Fibroblast of the conjunctiva (primary cell): ENCODE measurements at places on chromosomes 13 and 19.

- no peak for DNase-seq
Observed at GRCh38 chr19:38781058-38781457, 7.7 kb upstream of the LGALS7 start.

DNA sequence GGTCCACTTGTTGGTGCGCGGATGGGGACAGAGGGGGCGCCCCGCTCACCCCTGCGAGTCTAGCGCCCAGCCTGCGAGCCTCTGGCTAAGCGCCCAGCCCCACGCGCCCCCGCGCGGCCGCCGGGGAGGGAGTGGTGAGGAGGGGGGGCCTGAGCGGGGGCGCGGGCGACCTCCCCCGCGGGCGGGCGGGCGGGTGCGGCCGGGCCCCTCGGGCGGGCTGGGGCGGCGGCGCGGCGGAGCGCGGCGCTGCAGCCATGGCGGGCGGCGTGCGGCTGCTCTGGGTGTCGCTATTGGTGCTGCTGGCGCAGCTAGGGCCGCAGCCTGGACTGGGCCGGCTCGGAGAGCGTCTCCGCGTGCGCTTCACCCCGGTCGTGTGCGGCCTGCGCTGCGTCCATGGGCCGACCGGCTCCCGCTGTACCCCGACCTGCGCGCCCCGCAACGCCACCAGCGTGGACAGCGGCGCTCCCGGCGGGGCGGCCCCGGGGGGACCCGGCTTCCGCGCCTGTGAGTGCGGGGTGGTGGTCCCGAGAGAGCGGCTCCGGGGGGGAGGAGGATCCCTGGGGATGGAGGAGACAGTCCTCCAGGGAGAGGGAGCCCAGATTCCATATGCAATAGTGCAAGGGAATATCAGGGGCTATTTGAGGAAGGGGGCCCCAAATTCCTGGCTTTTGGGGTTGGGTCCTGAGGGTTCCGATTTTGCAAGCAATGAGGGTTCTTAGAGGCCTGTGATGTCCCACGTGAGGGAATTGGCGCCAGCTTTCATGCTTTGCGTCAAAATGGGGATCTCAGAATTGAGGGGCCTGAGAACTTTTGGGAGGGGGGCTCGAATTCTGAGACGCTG, at the start of gene LTBP4:
TSS of gene LTBP4 (plus strand) at position 236 of the 841 bp plus-strand sequence. CDS start at position 255, 19 bp downstream.
- no peak for DNase-seq

GRCh38 chr19:18202778-18203407, 949 bp downstream of the RAB3A start:
- DNase-seq = no peak

GRCh38 chr13:49627831-49628652, at the start of gene ARL11:
Gene ARL11, plus strand, starts transcription at chr13:49628507. Its CDS starts 1,941 bp downstream, at chr13:49630448.
- no peak for DNase-seq

GRCh38 chr13:31518645-31519044, 220.7 kb upstream of the RXFP2 start:
- DNase-seq = no peak

DNA sequence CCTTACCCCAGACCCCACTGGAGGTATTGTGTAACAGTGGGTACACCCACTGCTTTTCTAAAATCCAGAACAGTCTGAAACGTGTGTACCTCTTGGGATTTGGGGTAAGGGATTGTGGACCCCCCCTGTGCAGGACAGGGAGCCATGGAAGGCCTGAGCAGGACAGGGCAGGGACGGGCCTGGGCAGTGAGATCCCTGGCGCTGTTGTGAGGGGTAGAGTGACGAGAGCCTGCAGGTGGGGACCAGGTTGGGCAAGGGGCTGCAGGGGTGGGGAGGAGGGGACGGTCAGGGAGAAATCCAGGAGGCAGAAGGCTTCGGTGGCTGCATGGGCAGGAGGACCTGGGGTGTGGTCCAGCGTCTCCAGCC, 28.6 kb downstream of the CNFN start:
- no peak for DNase-seq

GRCh38 chr13:39408512-39408911, 194.5 kb downstream of the LHFPL6 start:
- no peak for DNase-seq

DNA sequence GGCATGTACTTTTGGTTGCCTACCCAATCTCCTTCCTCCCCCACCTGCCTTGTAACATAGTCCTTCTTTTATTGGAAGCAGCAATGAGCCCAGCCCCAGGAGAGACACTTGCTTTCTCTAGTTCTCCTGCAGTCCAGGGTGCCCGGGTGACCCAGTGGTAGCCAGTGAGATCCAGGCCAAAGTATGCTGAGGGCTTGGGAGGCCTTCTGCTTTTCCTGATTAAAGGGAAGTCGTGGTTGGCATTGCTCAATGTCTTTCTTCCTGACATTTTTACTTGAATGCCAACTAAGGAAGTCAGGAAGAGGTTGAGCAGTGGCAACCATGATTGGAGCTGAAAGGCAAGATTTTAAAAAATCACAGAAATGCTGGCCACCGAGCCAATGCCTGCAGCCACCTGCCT, 25.7 kb downstream of the CNMD start:
- DNase-seq = no peak

GRCh38 chr13:66503890-66504289, 726.2 kb downstream of the PCDH9 start:
- DNase-seq = no peak

DNA sequence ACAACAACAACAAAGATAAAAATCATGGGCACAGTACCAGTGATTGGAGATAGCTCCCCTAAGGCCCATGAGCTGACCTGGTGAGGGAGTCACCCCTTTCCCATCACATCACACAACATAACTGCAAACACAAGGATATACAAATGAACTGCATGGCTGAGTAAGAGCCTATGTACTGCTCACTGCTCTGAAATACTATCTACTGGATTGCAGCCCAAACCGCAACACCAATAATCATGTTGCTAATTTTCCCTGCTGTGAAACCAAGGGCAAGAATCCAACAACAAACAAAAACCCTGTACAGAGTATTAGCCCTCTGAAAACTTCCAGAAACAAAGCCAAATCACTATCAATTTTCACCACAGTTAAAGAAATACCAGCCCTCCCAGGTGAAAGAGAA, 1893.2 kb downstream of the PCDH9 start:
- peak; percentile 26 for DNase-seq

DNA sequence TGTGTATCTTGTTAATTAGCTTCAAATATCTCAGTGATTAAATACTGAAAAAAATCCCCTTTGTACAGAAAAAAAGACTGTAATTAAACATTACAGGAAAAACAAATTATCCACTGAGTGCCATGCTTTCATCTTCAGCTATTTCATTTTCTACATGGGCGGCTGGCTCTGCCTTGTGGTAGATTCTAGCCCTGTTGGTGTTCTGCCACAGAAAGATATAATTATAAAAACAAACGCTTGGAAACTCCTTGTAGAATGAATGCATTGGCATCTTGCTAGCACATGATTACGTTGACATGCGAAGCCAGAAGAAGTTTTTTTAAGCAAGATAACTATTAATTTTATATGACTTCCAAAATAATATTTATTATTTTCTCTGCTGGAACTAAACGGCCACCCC, 496.8 kb downstream of the MYO16 start:
- no peak for DNase-seq

DNA sequence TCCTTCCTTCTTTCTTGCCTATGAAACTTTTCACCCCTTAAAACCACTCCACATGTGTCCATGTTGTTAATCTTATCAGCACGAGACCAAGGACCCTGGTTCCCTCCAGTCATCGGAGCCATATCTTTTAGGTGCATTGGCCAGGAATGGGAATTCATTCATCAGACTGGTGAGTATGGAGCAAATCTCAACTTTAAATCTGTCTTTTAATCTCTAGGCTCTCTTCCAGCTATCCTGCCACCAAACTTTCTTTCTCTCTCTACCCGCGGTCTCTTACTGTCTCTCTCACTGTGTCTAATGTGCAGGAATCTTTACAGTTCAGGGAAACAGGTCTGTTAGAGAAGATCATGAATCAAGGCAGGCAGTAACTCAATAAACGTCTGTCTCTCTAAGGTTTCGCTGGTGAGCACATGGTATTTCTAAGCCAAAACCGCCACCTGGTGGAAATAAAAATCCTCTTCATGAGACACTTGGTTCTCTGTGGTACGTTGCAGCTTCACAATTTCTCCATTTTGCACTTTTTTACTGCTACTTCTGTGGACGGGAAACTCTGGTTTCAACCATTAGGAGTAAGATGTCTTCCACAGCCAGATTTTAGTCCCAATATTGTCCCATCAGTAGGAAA, 16.1 kb downstream of the LGALS16 start:
- peak; percentile 8 for DNase-seq

DNA sequence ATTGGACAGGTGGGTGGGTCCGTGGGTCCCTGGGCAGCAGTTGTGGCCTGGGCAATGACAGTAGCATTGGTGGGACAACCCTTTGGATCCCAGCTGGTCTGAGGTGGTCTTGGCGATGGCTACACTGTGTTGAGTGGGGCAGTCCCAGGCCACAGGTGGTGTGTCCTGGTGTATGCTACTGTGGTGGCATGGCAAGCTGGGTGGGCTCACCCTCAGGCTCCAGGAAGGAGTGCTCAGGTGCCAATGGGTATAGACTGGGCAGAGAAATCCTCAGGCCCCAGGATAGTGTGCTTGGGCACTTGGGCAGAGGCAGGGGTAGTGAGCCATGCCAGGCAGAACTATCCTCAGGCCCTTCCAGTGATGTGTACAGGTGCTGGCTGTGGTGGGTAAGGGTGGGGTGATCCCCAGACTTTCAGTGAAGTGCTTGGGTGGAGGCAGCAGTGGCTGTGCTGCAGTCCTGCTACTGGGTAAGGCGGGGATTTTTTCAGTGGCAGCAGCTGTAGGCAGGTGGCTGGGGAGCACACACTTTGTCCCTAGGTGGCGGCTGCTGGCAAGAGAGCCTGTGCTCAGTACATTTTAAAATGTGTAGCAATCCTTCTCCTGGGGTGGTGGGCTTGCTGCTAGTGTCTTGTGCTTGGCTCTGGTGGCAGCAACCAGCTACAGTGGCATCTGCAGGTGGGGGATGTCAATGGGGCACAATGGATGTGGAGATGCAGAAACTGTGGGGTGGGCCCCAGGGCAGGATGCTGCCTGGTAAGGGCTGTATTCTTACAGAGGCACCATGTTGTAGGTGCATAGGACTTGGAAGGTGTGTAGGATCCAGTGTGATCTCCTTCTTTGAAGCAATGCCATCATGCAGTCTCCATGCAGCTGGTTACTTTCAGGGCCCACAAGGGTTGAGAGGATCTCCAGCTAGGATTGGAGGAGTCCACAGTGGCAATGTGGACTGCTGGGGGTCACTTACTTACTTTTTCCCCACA, 64.9 kb downstream of the DNAJC3 start:
- DNase-seq = no peak

GRCh38 chr13:32310134-32310706, 4.9 kb downstream of the ZAR1L start:
- peak; percentile 59 for DNase-seq

GRCh38 chr19:45558399-45558878, 26.2 kb downstream of the OPA3 start:
- DNase-seq = peak; percentile 23

DNA sequence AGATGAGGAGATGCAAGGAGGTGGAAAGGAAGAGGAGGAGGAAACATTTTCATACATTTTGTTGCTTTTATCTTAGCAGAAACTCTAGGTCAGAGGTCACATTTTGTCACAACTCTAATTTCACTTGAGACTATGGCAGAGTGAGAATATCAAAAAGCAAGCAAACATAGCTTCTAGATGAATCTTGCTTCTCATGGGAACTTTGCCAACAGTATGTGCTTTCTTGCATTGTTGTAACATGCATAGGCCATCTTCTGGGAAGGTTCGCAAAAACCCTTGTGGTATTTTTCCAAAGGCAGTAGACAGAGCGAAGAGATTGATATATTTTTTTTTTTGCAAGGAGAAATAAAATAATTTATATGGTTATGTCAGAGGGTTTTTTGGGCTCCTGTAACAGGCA, 291.3 kb downstream of the MTUS2 start:
- no peak for DNase-seq

DNA sequence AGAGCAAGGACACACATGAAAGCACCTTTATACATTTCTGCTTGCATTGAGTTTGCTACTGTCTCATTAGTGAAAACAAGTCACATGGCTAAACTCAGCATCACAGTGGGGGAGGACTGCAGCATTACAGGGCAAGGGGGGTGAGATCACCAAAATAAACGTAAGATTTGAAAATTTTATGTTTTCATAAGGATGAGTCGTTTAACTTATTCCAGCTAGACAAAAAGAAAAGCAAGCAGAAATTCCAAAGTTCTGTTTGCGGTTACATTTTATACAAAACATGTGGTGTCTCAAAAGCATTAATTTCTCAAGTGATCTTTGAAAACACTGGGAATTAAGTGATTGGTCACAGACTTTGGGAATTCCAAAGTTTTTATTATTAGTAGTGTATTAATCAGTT, 261.4 kb upstream of the RXFP2 start:
- no peak for DNase-seq

DNA sequence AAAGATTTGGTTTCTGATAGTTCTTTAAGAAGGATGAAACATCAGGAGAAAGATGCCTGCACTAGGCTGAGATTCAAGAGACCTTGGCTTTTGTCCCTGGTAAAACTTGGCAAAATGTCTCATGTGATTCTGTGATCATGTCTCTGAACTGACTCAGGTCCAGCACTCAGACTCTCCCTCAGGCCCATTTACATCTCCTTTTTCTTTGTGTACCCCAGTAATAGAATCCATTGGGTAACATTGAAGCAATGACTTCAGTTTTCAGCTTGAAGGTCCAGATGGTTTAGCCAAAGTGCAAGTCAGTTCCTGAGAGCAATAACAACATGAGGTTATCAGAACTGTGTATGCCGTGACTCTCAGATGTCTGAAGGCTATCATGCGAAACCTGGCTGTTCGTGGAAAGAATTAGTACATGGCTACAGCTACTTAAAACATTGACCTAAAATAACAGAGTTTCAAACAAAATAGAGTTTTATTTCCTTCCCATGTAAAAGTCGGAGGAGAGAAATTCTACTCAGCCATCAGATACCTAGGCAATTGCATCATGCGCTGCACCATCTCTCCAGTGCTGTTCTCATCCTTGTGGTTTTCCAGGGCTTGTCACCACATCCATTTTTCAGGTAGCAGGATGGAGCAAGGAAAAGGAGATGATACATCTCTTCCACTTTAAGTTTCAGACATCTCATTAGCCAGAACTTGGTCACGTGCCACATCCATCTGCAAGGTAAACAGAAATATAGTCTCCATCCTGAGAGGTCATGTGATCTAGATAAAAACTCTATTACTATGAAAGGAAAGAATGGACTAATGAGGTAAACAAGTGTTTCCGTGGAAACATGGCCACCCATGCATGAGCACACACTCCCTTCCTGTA, 117.3 kb downstream of the POSTN start:
- no peak for DNase-seq

GRCh38 chr13:113468472-113469201, 15.3 kb upstream of the ADPRHL1 start:
- no peak for DNase-seq
